Hepatocyte (in vitro differentiated cells): ENCODE measurements at places on chromosomes 1 and 21. TPM values are rescaled to one million over a fixed set of nuclear protein-coding genes. Genes with fewer than 3 reads are reported as not detected.

The POU3F1 gene
- 0.73 and 0.83 TPM in 2 replicates for polyA plus RNA-seq

The FAM3B gene
- polyA plus RNA-seq: 45.3 and 49.7 TPM in 2 replicates

The GNG4 gene
- 9.8 and 11.8 TPM in 2 replicates for polyA plus RNA-seq

The CR1L gene
- polyA plus RNA-seq: not detected in 2 replicates

DNA sequence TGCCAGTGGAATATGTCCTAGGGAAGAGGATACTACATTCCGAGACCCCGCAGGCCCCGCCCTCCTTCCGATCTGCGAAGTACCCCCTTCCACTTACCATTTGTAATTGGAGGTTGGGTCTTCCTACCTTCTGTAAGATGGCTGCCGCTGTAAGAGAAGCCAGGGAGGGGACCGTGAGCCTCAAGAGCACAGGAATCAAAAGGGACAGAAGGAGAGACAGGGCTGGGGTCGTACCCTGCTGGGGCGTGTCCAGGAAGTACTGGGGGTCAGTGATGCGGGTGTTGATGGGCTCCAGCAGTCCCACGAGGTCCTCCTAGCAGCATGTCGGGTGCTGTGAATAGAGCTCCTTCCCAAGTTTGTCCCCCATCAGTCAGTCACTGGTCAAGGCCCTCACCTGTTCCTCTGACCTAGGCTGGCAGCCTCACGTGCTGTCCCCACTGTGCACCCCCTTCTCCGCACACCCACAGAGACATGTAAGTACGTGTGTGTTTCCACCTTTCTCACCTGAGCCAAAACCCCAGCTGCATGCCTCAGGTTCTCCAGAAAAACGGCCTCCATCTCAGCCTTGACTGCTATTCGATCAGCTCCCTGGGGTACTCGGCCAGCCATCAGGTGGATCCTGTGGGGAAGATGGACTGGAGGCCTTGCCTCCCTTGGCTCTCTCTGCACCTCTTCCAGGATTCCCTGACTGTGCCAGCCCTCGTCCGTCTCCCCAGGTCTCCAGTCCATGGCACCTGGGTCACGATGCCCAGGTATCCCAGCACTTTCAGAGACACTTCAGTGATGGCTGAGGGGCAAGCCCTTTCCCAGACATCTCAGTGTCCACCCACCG, 1.8 kb downstream of the HYI start:
- no peak for DNase-seq

DNA sequence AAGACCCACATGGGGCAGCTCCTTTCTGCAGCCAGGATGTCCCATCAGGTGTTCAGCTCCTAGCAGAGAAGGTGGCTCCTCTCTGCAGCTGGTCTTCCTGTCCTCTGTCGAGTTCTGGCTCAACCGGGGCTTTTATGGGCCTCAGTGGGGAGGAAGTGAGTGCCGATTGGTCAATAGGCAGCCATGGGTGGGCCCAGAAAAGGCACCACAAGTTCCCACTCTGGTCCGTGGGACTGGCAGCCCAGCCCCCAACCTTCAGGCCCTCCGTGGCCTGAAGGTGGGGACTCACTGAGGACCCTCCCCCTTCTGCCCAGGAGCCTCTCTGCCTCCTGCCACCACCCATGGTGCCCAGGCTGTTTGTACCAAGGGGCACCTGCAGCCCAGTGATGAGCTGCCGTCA, 161.7 kb upstream of the DUSP10 start:
- no peak for DNase-seq

DNA sequence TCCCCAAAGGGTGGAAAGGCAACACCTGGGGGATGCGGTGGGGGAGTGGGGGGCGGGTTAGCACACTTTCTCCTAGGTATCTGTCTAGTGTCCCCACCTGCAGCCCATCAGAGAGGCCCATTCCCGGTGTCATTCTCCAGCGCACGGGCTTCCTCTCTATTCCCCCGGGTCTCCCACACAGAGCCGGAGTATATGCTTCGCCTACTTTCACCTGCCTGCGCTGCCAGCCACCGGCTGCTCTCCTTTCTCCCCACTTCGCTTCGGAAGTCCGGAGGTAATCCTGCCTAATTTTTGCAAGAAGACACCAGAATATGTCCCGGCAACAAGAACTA, 852 bp downstream of the RGS7 start:
- DNase-seq: peak; percentile 5

DNA sequence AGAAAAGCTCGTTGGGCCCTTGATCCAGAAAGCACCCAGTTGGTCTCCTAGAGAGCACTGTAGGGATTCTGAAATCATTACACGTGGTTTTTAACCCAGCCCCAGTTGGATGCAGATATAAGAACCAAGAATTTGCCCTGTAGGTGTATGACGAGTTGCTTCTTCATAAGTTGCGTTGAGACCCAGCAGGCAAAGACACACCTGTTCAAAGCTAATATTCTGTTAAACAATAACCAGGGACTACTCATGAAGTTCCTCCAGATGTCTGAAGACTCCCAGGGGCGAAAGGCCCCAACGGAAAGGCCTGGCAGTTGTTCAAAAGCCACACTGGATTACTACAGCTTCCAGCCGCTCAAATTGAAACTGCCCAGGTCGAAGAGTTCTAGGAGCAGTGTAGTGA, 88.6 kb upstream of the HNRNPU start:
- DNase-seq: peak; percentile 61

GRCh38 chr1:67372136-67372535, 58.1 kb downstream of the SERBP1 start:
- peak; percentile 33 for DNase-seq

DNA sequence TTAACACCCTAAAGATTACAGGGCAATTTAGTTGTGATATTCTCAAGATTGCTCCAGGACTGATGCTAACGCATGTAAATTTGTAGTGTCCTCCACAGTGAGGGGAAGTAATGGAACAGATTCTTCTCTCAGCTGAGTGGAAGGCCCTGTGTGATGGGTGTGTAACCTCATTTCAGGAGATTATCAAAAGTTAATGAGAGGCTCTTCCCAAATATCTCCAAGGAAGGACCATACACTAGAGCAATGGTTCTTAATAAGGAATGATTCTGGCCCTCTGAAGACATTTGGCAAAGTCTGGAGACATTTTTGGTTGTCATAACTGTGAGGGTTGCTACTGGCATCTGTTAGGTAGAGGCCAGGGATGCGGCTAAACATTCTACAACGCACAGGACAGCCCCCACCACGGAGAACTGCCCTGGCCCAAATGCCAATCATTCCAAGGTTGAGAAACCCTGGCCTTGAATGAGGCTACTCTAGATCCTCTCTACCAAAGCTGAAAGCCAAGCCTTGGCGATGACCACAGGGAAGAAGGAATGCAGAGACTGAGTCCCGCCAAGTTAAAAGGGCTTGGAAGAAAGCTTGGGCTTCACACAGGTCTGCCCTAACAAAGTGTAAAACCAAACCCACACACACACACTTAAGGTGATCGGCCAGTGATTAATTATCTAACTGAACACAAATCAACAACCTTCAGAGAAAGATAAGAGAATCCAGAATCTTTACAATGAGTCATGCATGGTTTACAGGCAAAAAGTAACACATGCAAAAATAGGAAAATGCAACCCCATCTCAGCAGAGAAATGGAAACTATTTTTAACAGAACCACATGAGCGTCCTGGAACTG, 135.8 kb downstream of the SYF2 start:
- DNase-seq: no peak

- peak; percentile 16 for DNase-seq
These were observed 23.2 kb downstream of the GALNT2 start for GRCh38 chr1:230090194-230090711.

DNA sequence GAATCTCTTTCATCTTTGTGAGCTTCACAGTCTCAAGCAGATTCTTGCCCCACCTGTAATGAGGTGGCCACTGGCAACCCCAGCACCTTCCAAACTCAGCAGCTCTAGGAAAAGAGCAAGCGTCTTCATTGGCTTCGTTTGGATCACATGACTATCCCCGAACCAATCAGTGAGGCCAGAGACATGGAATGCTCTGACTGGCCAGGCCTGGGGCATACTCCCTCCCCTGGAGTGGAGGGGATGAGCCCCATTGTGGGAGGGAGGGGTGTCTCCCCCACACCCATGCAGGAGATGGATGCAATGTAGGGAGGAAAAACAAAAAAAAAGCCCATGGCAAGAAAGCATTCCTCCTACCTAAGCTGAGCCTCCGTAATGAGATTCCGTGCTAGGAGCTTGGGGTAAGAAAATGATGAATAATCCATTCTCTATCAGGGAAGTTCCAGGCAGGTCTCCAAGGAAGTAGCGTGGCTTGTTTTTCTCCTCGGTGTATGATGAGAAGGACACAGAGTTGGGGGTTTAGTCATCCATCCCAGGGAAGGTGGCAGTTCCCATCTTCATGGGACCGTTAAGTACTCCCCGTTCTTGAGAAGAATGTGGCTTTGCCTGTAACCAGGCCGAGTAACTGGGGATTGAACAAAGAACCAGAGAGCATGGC, 32.7 kb downstream of the FHAD1 start:
- DNase-seq: no peak
